ENCODE measurements at places on chromosomes 1 and 21.

- no peak for DNase-seq
Measured at GRCh38 chr1:15283526-15283925, 36.5 kb downstream of the FHAD1 start.

DNA sequence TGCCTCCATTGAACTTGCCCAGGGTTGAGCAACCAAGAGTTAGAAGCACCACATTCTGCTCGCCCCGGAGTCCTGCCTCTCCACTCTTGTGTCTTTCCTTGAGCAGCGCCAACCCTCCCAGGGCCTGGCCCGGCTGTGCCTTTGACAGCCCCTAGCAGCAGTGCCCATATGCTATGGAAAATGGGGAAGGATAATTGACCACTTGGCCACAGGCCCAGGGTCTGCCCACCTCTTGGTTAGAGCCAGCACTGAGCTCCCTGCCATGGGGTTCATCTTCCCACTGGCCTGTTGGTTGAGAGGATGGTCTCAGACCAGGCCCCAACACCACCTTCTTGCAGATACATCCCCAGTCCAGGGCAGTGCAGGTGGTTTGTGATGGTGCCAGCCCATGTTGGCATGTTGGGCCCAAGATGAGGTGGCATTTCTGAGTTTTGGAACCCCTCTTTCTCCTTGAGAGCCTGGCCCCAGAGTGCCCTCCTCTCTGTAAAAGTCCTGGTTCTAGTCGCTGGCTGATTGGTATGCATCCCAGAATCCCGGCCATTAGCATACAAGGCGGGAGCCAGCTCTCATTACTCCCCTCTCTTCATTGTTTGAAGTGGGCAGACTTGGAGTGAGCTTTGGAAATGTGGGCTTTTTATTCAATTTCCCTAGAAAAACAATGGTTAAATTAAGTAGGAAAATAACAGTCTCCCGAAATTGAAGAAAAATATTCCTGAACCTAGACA lies 7.6 kb downstream of the ARHGEF10L start:
- DNase-seq: no peak

GRCh38 chr1:74570797-74571492 lies 58.5 kb upstream of the LRRC53 start:
- no peak for DNase-seq

- no peak for DNase-seq
Measured at GRCh38 chr1:52798331-52798730, 44.2 kb upstream of the ZYG11A start.

- no peak for DNase-seq
Measured at GRCh38 chr1:178417858-178418257, 78.9 kb downstream of the CLEC20A start.

DNA sequence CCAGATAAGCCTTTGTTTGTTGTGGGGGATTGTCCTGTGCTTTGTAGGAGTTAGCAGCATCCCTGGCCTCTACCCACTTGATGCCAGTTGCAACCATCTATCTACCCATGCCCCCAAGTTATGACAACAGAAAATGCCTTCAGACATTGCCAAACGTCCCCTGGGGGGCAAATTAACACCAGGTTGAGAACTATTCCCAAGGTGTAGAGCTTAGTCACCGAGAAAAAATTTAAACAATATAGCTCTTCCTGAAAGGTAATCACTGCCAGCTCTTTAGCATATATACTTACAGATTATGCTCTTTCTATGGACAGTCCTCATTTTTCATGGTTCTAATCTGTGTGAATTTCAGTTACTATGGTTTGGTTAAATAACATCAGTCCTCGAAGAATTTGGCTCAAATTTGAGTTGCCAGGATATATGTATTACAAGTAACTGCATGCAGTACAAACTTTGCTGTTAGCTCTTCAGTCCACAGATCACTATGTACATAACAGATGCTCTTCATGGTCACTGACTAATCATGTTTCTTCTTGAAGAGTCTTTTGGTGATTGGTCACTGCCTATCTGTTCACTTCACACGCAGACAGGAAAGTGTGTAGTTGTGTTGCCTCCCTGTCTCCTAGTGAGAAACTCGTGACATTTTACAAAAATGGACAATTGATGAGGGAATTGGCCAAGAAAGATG lies 25.2 kb downstream of the MAPKAPK2 start:
- no peak for DNase-seq

Data from GDM1 (cell line).